ENCODE measurements at places on chromosomes 6 and 20. TPM values are rescaled to one million over a fixed set of nuclear protein-coding genes. Genes with fewer than 3 reads are reported as not detected.
A peak's percentile ranks its signal among the peaks of the same experiment; 100 is the strongest.

PIM1 gene
- polyA plus RNA-seq, result 12.0 TPM

CTAGE9 gene
- not detected for polyA plus RNA-seq

OR12D3 gene
- not detected for polyA plus RNA-seq

NKAIN2 gene
- not detected for polyA plus RNA-seq

IER3 gene
- 76.4 TPM for polyA plus RNA-seq

ZSCAN23 gene
- 0.13 TPM for polyA plus RNA-seq

OPRM1 gene
- not detected for polyA plus RNA-seq

FKBP5 gene
- 6.9 TPM for polyA plus RNA-seq

BPI gene
- 0.10 TPM for polyA plus RNA-seq

GRM4 gene
- 0.10 TPM for polyA plus RNA-seq

MYH7B gene
- polyA plus RNA-seq, result 0.49 TPM

- peak; percentile 20 for DNase-seq
Measured at GRCh38 chr6:18400831-18401446, 13.8 kb downstream of the RNF144B start.

GRCh38 chr6:41272591-41273240 lies 13.8 kb downstream of the TREM1 start:
- DNase-seq, result no peak

GRCh38 chr6:130622142-130622541 lies 205.1 kb upstream of the SMLR1 start:
- peak; percentile 36 for DNase-seq

GRCh38 chr6:111990214-111990613 lies 63.7 kb upstream of the CCN6 start:
- DNase-seq, result no peak

DNA sequence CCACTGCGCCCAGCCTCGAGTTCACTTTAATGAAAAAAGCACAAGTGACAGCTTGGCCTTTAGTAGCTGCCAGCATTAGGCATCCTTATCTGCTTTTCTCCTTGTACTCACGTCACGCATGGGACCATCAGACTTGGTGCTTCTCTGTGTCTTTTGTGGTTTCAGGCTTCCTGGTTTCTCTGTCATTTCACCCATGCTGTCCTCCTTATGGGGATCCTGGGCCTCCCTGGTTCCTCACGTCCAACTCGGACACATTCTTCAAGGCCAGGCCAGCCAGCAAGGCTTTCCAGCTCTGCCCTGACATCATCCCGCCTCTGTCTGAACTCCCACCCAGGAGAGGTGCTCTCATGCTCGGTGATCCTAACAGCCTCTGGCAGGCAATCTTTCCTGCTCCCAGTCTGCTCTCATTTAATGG lies 83.2 kb downstream of the TIAM2 start:
- no peak for DNase-seq

DNA sequence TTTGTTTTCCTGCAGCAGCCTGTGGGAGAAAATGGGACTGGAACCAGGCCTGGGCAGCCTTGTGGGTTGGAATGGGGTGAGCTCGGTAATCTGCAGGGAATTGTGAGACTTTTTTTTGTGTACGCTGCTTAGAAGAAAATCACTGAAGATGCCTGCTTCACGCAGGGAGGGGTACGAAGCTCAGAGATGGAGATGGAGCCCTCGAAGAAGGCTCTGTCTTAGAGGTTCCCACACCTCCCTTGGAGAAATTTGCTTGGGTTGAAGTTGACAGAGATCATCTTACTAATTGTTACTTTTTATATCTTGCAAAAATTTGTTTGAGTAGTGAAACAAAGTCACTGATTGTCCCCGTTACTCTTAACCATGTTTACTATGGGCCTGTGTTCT lies 894 bp downstream of the PYGB start:
- no peak for DNase-seq

GRCh38 chr20:56634307-56634706 lies 5.2 kb downstream of the TFAP2C start:
- DNase-seq, result no peak

DNA sequence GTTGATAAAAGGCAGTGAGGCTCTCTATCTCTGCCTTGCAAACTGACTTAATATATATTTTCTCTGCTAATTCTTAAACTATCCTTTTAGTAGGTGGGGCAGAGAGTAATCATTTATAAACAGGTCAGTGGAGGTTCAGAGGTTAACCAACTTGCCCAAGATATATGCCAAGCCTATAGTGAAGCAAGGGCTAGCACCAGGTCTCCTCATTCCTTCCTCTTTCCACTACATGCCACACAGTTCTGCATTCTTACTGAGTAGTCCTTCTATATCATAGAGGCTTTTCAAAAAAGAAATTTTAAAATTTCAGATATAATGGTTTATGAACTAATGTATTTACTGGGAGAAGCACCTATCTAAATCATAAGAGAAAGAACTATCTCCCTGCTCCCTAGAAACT lies 8.5 kb downstream of the ARG1 start:
- DNase-seq, result no peak

GRCh38 chr6:127486934-127487333 lies 27.7 kb upstream of the KIAA0408 start:
- DNase-seq, result no peak

DNA sequence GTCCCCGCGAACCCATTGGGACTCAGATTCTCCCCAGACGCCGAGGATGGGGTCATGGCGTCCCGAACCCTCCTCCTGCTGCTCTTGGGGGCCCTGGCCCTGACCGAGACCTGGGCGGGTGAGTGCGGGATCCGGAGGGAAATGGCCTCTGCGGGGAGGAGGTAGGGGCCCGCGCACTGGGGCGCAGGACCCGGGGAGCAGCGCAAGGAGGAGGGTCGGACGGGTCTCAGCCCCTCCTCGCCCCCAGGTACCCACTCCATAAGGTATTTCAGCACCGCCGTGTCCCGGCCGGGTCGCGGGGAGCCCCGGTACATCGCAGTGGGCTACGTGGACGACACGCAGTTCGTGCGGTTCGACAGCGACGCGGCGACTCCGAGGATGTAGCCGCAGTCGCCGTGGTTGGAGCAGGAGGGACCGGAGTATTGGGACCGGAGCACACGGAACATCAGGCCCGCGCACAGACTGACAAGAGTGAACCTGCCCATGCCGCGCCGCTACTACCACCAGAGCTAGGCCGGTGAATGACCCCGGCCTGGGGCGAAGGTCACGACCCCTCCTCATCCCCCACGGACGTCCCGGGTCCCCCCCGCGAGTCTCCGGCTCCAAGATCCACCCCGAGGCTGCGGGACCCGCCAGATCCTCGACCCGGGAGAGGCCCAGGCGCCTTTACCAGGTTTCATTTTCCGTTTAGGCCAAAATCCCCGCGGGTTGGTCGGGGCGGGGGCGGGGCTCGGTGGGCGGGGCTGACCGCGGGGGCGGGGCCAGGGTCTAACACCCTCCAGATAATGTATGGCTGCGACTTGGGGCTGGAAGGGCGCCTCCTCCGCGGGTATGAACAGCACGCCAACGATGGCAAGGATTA lies 15.7 kb upstream of the HLA-A start:
- DNase-seq, result peak; percentile 84

DNA sequence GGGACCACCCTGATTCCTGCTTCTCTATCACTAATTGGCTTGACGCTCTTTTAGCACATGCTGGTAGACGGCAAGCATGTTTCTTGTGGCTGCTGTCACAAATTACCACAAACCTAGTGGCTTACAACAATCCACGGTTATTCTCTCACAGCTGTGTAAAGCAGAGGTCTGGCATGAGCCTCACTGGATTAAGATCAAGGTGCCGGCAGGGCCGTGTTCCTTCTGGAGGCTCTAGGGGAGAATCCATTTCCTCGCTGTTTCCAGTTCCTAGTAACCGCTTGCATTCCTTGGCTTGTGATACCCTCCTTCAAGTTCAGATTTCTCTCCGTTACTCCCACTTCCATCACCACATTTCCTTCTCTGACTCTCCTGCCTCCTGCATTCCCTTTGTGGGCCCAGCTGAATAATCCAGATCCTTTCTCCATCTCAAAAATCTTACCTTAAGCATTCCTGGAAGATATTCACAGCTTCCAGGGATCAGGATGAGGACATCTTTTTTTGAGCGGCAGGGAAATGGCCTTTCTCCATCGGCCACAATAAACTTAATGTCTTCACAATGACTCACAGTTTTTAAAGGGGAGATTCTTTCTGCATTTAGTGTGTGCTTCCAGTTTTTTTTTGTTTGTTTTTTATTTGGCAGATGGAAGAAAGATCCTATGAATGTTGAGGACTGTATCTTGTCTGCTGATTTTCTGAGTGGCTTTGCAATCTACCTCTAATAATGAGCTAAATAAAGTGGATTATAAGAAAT lies 39.9 kb downstream of the BMP6 start:
- peak; percentile 71 for DNase-seq

DNA sequence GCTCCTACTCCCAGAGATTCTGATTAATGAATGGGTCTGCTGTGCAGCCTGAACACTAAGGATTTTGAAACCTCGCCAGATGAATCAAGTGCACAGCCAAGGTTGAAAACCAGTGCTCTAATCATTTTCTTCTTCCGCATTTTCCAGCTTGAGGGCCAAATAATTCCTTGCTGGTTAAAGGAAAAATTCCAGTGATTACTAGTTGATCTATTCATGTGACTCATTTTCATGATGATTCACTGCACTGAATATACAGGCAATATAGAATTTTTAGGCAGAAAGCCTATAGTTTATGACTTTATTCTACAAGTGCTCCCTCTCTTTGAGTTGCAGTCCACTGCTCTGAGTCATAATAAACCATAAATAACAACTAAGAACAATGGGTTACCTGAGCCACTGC lies 80.6 kb upstream of the PROKR2 start:
- DNase-seq, result no peak

DNA sequence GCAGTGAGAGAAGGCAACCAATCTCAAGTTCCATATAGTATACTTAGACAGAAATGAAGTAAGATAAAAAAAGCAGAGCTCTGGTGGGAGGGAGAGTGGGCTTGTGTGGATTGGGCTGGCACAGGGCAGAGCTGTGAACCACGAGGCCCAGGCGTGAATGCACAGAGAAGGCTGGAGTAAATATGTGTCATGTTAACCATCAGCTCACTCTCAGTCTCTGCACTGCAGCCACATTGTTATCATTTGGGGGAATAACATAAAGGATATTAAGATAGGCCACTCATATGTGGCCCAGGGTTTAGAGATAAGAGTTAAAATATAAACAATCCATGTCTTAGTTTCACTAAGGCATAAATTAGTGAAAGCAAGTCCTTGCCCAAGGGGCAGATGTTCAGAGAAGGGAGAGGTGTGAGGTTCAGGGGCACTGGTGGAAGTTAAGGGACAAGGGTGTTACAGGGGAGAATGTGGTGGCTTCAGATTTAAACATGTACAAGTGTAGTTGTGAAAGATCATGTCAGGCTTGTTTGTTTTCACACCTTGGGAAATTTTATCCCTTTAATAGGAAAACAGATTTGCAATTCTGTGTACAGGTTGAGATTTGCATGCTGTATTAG lies 14.4 kb downstream of the GMPR start:
- DNase-seq, result no peak

- no peak for DNase-seq
Measured at GRCh38 chr6:25542984-25543910, 108.8 kb upstream of the SCGN start.

DNA sequence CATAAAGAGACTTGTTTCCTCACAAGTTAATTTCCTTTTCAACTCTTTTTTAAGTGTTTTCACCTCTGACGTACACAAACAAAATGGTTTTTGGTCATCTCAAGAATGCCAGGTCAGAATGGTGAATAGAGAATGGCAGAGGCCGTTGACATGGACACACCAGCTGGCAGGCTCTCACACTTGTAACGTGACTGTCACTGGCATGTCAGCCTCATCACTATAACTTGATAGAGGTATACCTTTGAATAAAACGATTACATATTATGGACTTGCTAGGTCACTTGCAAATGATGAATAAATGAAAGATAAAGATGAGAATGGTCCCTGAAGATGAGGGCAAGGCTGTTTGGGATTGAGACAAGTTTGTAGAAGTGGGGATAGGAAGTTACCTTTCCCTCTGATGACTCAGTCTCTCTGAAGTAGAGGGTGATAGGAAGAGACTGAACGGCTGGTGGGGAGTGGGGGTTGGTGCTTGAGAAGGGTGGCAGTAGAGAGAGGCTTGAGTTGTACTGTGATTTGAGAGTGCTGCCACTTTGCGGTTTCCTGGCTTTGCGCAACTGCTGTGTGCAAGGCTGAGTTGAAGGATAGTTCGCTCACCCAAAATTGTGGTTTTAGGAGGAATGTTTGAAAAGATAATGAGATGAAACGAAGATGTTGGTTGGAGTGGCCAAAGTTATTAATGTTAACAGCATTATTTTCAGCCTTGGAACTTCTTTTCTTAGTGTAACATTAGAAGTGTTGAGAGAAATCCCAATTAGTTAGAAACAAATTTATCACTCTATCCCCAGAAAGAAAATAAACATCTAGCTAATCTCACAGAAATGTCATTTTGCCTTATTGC lies 30.3 kb downstream of the TBPL1 start:
- no peak for DNase-seq

GRCh38 chr20:6008254-6008653 lies 45.6 kb downstream of the LRRN4 start:
- DNase-seq, result peak; percentile 98

DNA sequence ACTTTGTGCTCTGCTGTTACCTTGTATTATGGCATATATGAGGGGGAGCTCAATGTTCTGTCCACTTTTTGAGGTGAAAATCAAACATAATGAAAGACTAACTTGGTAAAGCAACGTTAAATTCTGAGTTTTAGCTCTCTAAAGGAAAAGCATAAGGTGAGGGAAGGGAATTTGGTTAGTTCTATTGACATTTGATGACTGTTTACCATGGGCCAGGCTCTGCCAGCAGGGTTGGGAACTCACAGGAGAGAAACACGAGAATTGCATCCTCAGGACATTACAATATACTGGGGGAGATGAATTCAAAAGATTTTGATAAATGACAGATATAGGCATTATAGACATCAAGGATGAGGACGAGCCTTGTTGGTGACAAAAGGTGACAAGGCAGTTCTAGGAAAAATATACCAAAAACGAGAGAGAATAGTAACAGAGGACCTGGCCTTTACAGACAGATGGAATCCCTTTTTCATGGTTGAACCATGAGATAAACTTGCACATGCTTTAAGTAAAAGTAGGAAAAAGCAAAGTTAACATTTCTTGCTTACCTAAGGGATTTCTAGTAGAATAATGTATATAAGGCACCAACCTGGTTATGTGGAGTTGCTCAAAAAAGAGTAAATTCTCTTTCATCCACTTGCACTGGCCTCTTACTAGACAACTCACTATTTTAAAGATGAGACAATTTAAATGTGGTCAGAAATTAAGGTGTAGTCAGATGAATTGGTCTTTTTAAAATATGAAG lies 191.4 kb downstream of the NKAIN2 start:
- DNase-seq, result no peak

DNA sequence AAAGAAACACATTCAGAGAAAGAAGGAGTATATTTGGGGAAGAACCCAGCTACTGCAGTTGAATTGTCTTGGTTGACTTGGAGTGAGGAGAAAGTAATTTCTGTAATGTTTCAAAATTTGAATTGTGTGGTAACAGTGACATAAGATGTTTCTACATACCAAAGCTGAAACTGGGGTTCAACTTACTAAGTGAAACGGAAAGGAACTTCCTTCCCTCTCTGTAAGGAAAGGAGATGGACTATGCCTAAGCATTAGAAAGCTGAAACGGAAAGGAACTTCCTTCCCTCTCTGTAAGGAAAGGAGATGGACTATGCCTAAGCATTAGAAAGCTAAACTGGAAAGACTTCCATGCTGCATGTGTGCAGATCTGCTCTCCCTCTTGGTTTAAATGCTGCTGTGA lies 46.0 kb downstream of the HUS1B start:
- DNase-seq, result no peak

- DNase-seq, result no peak
Measured at GRCh38 chr6:131321589-131321988, 186.3 kb downstream of the AKAP7 start.

GRCh38 chr6:1110164-1110563 lies 201.7 kb upstream of the FOXQ1 start:
- no peak for DNase-seq

- no peak for DNase-seq
Measured at GRCh38 chr6:41258196-41258493, 28.3 kb downstream of the TREM1 start.

- no peak for DNase-seq
Measured at GRCh38 chr20:11401988-11402387, 515.7 kb upstream of the BTBD3 start.
